Activated CD8-positive, alpha-beta memory T cell treated with anti-CD3 and anti-CD28 coated beads for 1 hour (primary cell): ENCODE measurements at places on chromosomes 7 and 10.
A peak's percentile ranks its signal among the peaks of the same experiment; 100 is the strongest.

- no peak for DNase-seq
Measured at GRCh38 chr7:82419200-82419599, 24.4 kb downstream of the CACNA2D1 start.

DNA sequence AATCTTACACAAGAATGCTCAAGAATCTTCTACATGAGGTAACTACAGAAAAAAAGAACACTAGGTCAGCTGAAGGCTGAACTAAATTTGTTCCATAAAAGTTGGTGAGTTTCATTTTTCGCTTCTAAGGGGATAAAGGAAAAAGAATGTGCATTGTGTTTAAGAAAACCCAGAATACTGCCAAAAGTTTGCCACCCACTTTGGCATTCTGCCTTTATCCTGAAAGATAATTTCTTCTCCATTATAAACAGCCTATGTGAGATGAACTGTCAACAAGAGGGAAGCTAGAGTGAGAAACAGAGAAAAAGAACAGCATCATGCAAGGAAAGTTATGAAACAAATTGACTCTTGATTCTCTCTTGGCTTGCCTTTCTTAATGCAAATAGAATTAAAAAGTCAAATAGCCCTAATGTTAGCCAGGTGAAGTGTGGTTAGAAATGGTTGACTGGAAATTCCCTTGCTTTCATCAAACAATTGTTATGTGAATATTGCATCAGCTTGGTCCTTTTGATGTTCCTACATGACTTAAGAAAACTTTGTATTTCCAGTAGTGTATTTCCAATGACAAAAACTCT lies 25.8 kb downstream of the STEAP1 start:
- no peak for DNase-seq

- no peak for DNase-seq
Measured at GRCh38 chr10:75111907-75112679, 637 bp downstream of the SAMD8 start.

- DNase-seq = no peak
Measured at GRCh38 chr7:80732630-80733029, 94.2 kb downstream of the CD36 start.

DNA sequence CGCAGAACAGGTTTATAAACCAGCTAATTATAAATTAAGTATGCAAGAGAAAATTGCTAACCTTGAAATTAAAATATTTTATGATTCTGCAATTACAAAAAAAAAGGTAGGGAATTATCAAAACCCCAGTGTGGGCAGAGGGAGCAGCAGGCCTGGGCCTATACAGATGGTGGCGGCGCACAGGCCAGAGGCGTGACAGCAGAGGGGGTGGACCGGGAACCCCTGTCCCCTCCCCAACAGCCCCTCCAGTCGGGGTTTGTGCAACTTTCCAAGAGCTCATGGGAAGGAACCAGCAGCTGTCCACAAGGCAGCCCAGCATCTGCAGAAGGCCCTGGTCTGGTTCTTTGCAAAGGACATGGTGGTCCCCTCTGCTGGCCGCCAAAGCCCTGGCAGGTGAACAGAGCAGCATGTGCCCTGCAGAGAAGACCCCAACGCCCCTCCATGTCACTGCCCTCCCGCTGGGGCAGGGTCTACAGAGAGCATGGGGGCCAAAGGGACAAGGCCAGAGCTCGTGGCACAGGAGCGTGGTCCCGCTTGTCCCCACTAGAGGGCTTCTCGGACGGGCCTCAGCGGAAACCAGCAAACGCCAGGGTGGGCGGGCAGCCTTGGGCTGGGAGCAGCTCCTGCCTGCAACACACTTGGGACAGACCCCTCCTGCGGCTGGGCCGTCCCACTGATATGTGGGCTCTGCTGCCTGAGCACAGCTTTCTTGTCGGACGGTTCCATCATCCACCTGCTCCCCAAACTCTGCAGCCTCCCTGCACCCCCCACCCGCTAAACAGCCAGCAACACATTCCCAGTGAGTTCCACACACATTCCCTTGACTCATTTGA lies 75.1 kb downstream of the EBF3 start:
- DNase-seq = peak; percentile 24

DNA sequence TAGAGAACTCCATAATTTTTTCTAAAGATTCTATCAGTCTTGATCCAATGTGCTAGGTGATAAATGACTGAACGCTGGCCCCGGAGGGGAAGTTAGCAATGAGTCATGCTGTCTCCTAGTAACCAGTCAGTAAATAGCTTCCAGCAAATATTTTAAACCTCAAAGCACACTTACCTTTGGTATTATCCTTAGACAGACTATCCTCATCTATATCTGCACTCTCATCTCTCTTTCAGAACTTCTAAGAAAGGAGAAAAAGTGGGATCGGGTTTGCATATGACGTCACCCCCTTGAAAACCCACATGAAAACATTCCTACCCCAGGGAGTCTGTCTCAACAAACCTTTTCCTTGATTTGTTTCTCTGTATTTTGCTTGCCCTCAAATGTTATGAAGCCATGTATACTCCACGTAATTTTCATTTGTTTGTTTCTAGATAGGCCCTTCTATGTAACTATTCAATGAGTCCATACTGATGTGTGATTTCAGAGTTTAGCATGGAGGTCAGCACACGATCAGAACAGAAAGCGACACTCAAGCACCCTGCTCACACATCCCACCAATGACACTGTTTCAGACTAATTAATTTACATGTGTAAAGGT lies 174.9 kb upstream of the NRP1 start:
- no peak for DNase-seq

GRCh38 chr10:7686351-7687171 lies 16.6 kb upstream of the ITIH2 start:
- DNase-seq = no peak

DNA sequence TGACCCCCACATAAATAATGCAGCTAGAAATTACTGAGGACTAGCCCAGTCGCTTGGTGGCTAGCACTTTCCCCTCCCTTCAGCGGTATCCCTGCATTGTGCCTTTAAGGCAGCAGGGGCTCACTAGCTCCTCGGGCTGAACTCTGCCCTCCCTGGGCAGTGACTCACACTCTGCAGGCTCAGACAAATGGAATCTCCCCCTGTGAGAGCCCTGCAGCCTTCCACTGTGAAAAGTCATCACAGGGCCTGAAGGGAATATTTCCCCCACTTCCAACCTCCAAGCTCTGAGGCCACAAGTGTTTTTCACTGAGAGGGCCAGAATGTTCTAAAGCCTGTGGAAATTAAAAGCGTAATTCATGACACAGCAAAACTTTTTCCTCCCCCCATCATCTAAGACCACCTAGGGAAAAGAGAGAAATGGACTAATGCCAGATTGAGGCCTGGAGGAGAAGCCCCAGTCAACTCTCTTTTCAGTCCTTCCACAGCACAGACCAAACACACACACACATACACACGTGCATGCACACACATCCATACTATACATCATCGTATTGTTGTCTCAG lies 93.6 kb upstream of the COL1A2 start:
- DNase-seq = no peak

DNA sequence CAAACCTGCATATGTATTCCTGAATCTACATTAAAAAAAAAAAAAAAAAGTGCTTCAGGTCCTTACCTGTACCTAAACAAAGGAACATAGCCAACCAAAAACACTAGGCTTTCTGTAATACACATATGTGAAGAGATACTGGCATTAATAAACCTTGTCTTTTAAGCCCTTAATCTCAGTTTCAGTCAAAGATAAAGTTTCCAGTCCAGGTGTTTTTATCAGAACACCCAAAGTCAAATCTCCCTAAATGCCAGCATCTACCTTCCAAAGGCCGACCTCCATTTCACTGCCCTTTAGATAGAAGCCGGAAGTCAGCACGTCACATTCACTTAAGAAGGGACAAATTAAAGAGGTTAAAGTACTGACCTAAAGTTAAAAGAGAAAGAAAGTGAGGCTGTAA lies 79.8 kb upstream of the NEBL start:
- DNase-seq = no peak

- DNase-seq = no peak
Measured at GRCh38 chr10:42956045-42956444, 120.8 kb upstream of the RET start.

- DNase-seq = no peak
Measured at GRCh38 chr7:99839287-99840021, 11.6 kb downstream of the CYP3A43 start.

GRCh38 chr10:78515038-78515872 lies 481.6 kb downstream of the RPS24 start:
- DNase-seq = no peak
